GM23338 (cell line): ENCODE measurements at places on chromosomes 2 and 18. TPM values are rescaled to one million over a fixed set of nuclear protein-coding genes. Genes with fewer than 3 reads are reported as not detected.
A peak's percentile ranks its signal among the peaks of the same experiment; 100 is the strongest.

The PIAS2 gene
- total RNA-seq = 54.1 and 54.2 TPM in 2 replicates

The ASB18 gene
- not detected in 2 replicates for total RNA-seq

The B3GNT7 gene
- 78.1 and 89.4 TPM in 2 replicates for total RNA-seq

The PASK gene
- total RNA-seq = 37.6 and 38.4 TPM in 2 replicates

The CD207 gene
- not detected in 2 replicates for total RNA-seq

The NT5DC4 gene
- not detected in 2 replicates for total RNA-seq

DNA sequence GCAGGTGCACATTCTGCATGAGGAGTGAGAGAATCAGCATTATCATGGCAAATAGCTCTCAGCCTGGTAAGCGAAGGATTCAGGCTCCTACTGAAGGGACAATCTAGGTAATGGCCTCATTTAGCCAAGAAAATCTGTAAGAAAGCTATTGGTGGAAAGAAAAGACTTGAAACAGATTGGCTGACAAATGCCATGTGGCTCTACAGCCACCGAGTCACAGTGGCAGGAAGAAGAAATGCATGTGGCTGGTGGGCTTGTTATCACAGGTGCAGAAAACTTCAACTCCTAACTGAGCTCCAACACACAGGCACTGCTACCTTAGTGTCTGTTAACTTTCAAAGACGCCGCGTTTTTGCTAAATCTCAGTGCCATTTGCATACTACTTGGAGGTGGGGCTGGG lies 60.6 kb upstream of the REV1 start:
- DNase-seq = peak; percentile 46
- H3K4me3 ChIP-seq = no peak overlapping the region
- H3K27ac ChIP-seq = peak overlapping the region; percentile 17; the same call in 1 of the 2 replicates

- H3K36me3 ChIP-seq = no peaks in the 10 kb centered on the region
- DNase-seq = no peak
- H3K27ac ChIP-seq = no peak overlapping the region
- H3K27me3 ChIP-seq = no peaks in the 10 kb centered on the region
- peaks cover 13% of the 10 kb centered on the region for H3K4me1 ChIP-seq
- peak overlapping the region; percentile 92 for H3K4me3 ChIP-seq
Measured at GRCh38 chr2:186591506-186591890, 1.6 kb downstream of the ITGAV start.

DNA sequence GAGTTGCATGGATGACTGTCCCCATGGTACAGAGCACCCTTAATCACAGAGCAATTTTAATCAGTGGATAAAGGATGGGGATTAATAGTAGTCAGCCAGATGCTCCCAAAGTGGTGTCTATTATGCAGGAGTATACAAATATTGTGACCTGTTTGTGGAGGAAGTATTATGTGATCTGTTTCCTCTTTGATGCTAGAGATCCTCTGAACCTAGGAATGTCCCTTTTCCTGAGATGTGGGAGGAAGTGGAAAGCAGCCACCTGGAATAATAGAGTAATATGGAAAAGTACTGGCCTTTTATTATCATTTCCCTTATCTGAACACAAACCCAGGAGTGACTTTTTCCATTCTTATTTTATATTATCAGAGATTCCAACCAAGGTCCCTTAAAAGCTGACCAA lies 94.2 kb upstream of the EFEMP1 start:
- no peaks in the 10 kb centered on the region for H3K36me3 ChIP-seq
- H3K4me1 ChIP-seq = no peaks in the 10 kb centered on the region
- H3K4me3 ChIP-seq = no peak overlapping the region

DNA sequence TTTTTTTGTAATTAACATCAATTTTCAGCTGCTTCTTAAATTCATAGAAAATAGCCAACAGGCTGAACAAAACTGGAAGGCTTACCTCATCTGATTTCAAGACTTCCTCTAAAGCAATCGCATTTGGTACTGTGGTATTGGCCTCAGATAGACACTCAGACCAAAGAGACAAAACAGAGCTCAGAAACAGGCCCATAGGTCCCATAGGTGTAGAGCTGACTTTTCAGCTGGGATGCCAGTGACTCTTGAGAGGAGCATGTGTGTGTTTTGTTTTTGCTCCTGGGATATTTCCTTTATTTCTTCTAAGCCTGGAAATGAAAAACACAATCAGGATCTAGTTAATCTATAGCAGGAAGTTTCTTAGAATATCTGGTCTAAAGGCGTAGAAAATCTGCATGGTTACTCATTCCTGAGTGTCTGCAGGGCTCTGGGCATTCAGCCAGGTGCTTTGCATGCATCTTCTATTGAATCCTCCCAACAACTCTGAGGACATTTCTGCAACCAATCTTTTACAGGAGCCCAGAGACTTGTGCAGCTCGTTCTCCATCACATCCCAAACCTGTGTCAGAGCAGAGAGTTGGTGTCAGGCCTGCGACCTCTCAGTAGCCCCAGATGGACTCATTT lies 190.8 kb downstream of the RTP5 start:
- peaks cover 13% of the 10 kb centered on the region; the same call in 1 of the 2 replicates for H3K36me3 ChIP-seq
- H3K4me1 ChIP-seq = peaks cover 22% of the 10 kb centered on the region
- H3K27me3 ChIP-seq = peaks cover 45% of the 10 kb centered on the region
- no peak for DNase-seq
- H3K4me3 ChIP-seq = no peak overlapping the region

GRCh38 chr2:27754831-27755230 lies 16.7 kb upstream of the MRPL33 start:
- H3K27ac ChIP-seq = no peak overlapping the region
- peaks cover 13% of the 10 kb centered on the region for H3K4me1 ChIP-seq
- no peaks in the 10 kb centered on the region for H3K27me3 ChIP-seq
- H3K36me3 ChIP-seq = no peaks in the 10 kb centered on the region
- H3K4me3 ChIP-seq = no peak overlapping the region

DNA sequence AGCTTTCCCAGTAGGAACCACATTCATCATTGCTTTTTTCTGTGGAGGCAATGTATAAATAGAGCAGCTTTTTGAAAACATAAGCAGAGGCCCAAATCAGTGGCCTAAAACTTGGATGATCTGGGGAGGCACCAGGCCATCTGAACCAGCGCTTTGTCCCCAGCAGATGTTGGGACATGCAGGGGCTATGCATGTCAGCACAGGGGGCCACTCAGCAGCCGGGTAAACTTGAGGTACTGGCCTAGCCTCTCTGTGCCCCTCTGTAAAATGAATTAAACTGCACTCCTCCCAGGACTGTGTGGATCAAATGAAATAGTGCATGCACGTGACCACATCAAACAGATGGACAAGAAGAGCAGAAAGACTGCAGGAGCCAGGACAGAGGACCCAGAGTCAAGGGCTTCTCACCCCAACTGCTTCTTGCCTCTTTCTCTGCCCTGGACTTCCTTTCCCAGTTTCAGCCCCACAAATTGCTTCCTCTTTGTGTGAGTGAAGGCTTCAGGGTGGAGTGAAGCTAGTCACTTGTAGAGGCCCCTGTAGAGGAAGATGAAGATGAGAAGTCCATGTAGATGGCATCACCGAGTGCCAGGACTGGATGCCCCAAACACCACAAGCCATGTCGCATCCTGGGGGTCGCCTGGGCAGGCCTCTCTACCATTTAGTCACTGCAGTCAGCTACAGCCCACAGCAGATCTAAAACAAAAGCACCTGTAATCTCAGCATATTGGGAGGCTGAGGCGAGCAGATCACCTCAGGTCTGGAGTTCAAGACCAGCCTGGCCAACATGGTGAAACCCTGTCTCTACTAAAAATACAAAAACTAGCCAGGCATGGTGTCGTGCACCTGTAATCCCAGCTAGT lies 53.2 kb downstream of the IMPA2 start:
- no peaks in the 10 kb centered on the region for H3K4me1 ChIP-seq
- H3K27ac ChIP-seq = no peak overlapping the region
- H3K4me3 ChIP-seq = no peak overlapping the region
- peaks cover 18% of the 10 kb centered on the region for H3K27me3 ChIP-seq
- peaks cover 22% of the 10 kb centered on the region for H3K36me3 ChIP-seq

GRCh38 chr18:69727912-69728572 lies 219.6 kb downstream of the CD226 start:
- no peaks in the 10 kb centered on the region for H3K4me1 ChIP-seq
- DNase-seq = peak; percentile 10
- no peak overlapping the region for H3K27ac ChIP-seq

DNA sequence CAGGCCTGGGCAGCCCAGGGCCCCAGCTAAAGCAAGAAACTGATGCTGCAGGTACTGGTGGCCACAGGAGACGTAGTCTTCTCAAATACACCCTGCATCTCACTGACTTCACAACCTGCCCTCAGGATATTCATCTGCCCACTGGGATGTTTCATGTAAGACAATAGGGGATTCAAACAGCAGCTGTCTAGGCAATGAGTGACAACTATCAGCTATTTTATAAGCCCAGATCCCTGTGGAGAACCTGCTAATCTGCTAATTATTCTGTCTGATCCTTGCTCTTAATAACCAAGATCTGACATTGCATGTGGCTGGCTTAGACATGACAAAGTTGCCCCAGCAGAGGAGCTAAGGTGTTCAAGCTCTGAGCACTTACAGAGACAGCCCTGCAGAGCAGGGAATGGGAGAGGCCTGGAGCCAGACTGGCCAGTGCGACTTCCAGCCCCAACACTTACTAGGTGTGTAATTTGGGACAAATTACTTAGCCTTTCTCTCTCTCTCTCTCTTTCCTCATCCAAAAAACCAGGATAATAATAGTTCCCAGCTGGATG lies 28.6 kb downstream of the SIGLEC15 start:
- no peak overlapping the region for H3K4me3 ChIP-seq
- H3K27ac ChIP-seq = no peak overlapping the region

DNA sequence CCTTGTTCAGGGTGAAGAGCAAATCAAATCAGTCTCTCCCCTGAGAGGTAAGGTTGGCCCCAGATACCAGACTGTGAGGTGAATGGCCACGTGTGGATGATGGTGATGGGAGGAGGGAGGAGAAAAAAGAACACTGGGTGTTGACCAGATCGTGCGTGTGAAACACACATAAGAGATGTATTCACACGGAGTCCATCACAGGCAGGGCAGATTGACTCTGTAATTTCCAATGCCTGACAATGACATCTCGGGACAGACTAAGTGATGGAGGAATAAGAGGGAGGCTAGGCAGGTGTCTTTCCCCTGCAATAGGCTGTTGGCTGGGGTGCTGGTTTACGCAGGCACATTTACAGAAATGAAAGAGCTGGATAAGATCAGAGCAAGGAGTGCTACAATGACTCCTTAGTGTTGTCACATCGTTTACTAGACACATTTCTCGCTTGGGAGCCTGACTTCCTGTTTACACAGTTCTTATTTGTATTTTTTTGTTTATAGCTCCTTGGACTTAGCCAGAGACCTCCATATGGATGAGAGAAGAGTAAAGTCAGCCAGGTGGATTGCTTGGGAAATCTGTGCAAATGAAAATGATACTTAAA lies 43.1 kb downstream of the CPO start:
- no peak overlapping the region; the same call in 1 of the 2 replicates for H3K27ac ChIP-seq
- no peak overlapping the region for H3K4me3 ChIP-seq
- H3K27me3 ChIP-seq = no peaks in the 10 kb centered on the region
- no peaks in the 10 kb centered on the region for H3K36me3 ChIP-seq

DNA sequence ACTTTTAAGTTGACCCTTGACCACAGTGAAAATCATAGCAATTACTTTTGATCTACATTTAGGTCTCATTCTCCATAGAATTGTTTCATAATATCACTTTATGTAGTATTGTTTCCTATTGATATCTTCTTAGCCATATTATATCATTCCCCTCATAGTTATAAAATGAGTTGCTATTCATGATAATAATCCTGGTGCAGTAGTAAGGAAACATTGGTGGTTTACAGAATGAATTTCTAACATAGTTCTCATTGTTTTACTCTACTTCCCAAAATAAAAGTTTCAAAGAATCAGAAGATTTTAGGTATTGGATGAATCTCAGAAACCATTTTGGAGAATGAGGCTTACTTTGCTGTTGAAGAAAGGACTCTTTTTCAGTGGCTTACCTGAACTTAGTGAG lies 246.0 kb downstream of the PARD3B start:
- no peak overlapping the region for H3K4me3 ChIP-seq
- no peak overlapping the region for H3K27ac ChIP-seq
- no peaks in the 10 kb centered on the region for H3K4me1 ChIP-seq
- no peaks in the 10 kb centered on the region for H3K27me3 ChIP-seq
- no peaks in the 10 kb centered on the region for H3K36me3 ChIP-seq

DNA sequence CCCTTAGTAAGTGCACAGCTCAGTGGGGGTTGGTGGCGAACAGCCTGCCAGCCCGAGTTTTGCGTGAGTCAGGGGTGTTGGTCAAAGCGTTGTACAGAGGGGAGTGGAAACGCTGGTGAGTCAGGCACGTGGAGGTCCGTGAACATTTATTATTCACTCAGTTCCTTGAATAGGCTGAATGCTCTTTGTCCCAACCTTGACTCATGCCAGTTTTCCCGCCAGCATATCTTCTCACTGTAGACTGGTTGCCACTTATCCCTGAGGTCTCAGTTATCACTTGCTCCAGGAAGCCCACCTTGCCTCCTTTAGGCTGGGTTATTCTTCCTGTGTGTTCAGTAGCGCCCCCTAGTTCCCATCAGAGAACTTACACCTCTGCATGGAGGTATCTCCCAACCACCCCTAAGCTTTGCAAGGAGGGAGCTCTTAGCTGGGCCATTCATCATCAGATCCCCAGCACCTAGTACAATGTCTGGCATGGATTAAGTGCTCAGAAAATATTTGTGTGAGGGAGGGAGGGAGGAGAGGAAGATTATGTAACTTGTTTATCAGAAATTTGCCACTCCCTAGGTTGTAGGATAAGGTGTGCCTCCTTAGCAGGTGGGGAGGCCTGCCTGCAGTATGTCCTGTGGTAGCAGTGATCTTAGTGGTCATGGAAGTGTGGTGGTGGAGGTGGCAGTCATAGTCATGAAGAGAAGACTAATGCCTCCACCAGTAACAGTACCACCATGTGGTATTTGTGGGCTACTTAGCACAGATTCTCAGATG lies 72.1 kb downstream of the CABLES1 start:
- no peak overlapping the region for H3K4me3 ChIP-seq
- peak; percentile 81 for DNase-seq
- H3K36me3 ChIP-seq = peaks cover 4% of the 10 kb centered on the region; the same call in 1 of the 2 replicates
- H3K27ac ChIP-seq = no peak overlapping the region
